ENCODE measurements at places on chromosomes 2 and 18. TPM values are rescaled to one million over a fixed set of nuclear protein-coding genes. Genes with fewer than 3 reads are reported as not detected.

DNAJC5G gene
- total RNA-seq = not detected

IL1B gene
- total RNA-seq = 4.1 TPM

MGAT5 gene
- total RNA-seq = 37.5 TPM

DNA sequence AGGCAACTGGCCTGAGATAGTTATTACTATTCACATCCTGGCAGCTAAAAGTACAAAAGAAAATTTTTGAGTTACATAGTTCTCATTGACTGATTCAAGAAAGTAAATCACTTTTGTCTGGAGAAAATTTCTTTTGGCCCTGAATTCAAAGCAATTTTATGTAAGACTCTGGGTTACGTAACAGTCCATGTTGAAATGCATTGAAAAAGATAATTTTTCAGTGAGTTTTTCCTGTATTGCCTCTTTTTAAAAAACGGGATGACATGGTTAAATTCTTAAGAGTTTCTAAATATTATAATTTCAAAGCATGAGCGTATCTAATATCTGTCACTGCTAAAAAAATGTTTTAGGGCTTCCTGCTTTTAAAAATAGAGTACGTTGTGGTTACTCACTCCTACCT is 72.7 kb downstream of the ANKRD12 start:
- DNase-seq = no peak

GRCh38 chr2:55880416-55881143 is 43.0 kb downstream of the EFEMP1 start:
- DNase-seq = no peak

GRCh38 chr18:22020867-22021370 is 148.5 kb upstream of the GATA6 start:
- DNase-seq = no peak
